Activated CD4-positive, alpha-beta T cell treated with anti-CD3 and anti-CD28 coated beads, Interleukin-2, amount 10 ng/mL, durations not matched to agents 7 days and 5 days (primary cell): ENCODE measurements at places on chromosomes 12 and 14. TPM values are rescaled to one million over a fixed set of nuclear protein-coding genes. Genes with fewer than 3 reads are reported as not detected.
A peak's percentile ranks its signal among the peaks of the same experiment; 100 is the strongest.

The POMT2 gene
- total RNA-seq = 13.8 TPM

The ZNF384 gene
- 95.4 TPM for total RNA-seq

DNA sequence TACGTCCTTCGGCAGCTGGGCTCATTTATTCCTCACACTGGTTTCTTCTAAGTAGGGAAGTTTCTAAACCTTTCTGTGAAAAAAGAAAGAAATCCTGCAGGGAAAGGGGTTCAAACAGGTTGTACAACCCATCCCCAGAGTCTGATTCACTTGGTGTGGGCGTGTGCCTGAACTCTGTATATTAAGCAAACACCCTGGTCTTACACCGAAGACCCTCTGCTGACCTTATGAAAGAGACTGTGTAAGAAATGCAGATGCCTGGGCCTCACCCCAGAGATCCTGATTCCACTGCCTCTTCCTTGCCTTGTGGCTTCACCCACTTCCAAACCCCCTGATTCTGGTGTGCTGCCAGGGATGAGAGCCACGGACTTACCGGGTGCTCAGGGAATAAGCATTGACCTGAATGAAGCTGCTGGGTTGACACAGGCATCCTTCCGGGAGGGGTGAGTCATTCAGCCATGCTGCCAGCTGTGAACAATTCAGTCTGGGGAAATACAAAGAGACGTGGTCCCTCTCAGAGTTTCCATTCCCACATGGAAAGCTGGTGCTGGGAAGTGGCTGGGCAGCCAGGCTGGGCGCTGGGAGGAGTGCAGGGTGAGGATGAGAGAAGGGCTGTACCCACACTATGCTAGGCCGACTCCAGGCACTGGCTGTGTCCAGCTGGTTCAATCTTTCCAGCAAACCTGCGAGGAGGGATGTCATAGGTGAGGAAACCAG is 26.5 kb upstream of the ACTN1 start:
- no peak for DNase-seq

- DNase-seq = no peak
Observed at GRCh38 chr12:2854669-2855453, 2.0 kb downstream of the TEX52 start.

GRCh38 chr12:49881415-49882247 is 22.1 kb downstream of the FAIM2 start:
- DNase-seq = no peak

GRCh38 chr12:123973552-123974341 is 732 bp downstream of the ZNF664 start:
- peak; percentile 24 for DNase-seq

DNA sequence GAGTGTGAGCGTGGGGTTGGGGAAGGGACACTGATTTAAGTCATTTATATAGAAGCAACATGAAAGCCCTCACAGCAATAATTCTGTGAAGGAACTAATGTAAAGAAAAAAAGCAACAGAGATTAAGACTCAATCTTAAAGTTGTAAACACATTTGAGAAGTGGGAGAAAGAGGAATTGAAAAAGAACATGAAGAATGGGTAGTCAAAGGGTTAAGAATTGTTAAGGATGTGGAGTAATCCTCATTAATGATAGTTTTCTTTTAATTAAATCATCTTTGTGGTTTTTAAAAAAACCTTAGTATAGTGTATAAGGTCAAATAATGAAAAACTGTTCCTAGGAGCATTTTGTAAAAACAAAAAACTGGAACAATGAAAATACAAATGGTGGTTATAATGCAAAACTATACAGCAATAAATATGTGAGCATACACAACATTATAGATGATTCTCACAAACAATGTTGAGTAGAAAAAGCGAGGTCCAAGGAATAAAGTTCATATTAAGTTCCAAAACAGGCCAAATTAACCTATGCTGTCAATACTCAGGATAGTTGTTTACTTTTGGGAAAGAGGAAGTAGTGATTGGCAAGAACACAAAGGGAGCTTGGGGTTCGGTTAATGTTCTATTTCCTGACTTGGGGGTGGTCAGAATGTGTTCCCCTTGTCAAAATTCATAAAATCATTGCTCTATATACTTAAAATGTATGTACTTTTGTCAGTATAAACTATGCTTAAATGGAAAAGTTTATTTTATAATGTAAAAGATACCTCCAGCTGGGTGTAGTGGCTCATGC is 120.4 kb upstream of the ATF7IP start:
- no peak for DNase-seq

DNA sequence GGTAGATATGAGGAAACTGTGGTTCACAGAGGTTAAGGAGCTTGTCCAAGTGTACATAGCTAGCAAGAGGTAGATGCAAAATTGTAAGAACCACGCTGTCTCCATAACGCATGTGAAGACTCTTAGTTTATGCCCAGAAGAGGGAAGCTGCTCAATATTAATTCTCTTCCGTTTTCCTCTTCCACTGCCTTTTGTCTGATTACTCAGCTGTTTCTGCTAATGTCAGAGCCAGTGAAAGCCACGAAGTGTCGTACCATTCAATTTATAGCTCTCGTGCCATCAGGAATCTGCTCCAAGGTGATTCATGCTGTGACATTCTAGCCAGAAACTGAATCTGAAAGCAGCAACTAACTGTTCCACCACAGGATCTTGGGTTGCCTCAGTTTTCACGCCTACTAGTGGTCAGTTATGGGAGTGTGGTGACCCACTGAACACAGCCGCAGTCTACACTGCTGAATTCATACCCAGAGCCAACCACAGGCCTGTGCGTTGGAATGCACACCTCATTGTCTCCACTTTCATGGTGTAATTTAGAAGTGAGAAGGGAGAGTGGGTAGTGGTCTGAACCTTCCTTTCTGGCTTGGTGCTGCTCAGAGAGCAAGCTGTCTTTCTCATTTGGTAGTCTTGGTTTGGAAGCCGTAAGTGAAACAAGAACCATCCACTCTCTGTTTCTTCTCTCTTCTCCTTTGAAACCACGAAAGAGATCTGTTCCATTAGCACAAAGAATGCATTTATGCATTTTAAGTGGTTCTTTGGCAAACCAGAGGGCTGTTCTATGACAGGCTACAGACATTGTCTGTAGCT is 74.2 kb upstream of the NAP1L1 start:
- DNase-seq = peak; percentile 67

- no peak for DNase-seq
Observed at GRCh38 chr12:98830657-98831056, 185.6 kb downstream of the APAF1 start.

DNA sequence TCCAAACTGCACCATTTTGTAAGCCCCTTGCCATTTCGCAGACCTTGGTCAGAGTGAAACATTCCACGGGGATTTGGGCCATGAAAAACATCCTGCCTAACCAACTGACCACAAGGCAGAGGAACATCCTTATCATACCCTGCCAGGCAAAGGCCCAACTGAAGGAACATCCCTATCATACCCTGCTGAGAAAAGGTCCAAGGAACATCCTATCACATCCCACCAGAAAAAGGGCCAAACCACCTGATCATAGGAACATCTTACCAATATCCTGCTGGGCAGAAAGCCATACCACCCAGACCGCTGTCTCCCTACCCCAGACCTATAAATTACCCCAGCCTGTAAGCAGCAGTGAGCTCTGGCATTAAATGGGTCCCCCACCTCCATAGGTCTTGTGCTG is 19.4 kb upstream of the LRRC9 start:
- DNase-seq = no peak

- no peak for DNase-seq
Observed at GRCh38 chr14:86938320-86938719, 1054.7 kb downstream of the GALC start.

DNA sequence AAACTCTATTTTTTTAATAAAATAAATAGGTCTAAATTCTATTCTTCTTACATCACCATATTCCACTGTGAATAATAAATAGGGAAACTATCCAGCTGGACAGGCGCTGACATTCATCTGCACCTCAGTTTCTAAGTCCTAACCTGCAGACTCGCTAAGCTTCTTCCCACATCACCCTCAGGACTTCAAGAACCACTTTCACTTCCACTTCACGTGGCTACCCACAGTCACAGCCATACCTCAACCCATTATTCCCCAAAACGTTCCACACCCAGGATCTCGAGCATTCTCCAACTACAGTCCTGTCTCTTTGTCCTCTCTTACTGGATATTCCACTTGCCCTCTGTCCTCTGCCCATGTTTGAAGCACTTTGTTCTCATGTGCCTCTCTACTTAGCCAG is 71.1 kb downstream of the C2CD5 start:
- no peak for DNase-seq

- no peak for DNase-seq
Observed at GRCh38 chr12:117343849-117344248, 17.6 kb downstream of the NOS1 start.
